Activated CD8-positive, alpha-beta memory T cell treated with anti-CD3 and anti-CD28 coated beads, Interleukin-2, amount 10 ng/mL, durations not matched to agents 7 days and 5 days (primary cell): ENCODE measurements at places on chromosomes 6 and 20.
A peak's percentile ranks its signal among the peaks of the same experiment; 100 is the strongest.

DNA sequence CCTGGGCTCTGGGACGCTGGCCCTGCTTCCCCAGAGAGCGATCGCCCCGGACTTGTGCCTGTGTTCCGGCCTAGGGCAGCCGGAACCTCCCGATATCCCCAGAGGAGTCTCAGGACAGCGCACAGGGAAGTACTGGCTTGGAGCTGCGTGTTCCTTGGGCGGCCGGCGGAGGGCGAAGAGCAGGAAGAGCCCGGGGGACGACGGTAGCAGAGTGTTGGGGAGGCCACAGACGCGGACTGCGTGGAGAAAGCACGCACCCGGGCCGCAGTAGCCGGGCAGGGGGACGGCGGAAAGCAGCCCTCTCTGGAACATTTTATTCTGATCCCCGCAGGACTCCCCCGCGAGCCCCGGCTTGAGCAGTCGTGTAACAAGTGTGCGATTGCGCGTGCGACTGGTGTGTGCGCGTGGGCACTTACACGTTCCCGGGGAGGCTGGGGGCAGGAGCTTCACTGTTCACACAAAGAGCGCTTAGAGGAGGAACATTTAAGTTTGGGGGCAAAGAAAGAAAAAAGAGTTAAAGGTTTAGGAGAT lies 36.1 kb downstream of the NCR2 start:
- DNase-seq, result no peak

- DNase-seq, result no peak
These were observed 715.8 kb upstream of the HS3ST5 start for GRCh38 chr6:115058414-115059211.

- DNase-seq, result peak; percentile 56
These were observed 13.4 kb downstream of the NAPB start for GRCh38 chr20:23407781-23408464.

- no peak for DNase-seq
These were observed 305.6 kb downstream of the CDH4 start for GRCh38 chr20:61557621-61558020.

- no peak for DNase-seq
These were observed 76.9 kb downstream of the NCOA3 start for GRCh38 chr20:47578543-47578942.
